ENCODE measurements at places on chromosomes 5 and 9.

- no peak for DNase-seq
Measured at GRCh38 chr9:27925815-27926214, 352.5 kb upstream of the C9orf72 start.

DNA sequence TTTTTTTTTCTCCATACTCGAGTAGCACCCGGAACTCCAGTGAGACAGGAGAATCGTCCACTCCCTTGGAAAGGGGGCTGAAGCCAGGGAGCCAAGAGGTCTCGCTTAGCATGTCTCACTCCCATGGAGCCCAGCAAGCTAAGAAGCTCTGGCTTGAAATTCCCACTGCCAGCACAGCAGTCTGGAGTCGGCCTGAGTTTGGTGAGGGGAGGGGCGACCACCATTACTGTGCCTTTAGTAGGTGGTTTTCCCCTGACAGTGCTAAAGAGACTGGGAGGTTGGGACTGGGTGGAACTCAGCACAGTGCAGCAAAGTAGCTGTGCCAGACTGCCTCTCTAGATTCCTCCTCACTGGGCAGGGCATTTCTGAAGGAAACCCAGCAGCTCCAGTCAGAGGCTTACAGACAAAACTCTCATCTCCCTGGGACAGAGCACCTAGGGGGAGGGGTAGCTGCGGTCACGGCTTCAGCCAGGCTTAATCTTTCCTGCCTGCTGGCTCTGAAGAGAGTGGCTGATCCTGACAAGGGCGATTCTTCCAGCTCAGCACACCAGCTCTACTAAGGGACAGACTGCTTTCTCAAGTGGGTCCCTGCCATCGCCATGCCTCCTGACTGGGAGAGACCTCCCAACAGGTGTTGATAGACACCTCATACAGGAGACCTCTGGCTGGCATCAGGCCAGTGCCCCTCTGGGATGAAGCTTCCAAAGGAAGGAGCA is 414.5 kb upstream of the ZNF608 start:
- no peak for DNase-seq

GRCh38 chr5:135395866-135396265 is 3.2 kb downstream of the MACROH2A1 start:
- no peak for DNase-seq

- DNase-seq = no peak
Measured at GRCh38 chr9:123940721-123941523, 11.0 kb upstream of the DENND1A start.

DNA sequence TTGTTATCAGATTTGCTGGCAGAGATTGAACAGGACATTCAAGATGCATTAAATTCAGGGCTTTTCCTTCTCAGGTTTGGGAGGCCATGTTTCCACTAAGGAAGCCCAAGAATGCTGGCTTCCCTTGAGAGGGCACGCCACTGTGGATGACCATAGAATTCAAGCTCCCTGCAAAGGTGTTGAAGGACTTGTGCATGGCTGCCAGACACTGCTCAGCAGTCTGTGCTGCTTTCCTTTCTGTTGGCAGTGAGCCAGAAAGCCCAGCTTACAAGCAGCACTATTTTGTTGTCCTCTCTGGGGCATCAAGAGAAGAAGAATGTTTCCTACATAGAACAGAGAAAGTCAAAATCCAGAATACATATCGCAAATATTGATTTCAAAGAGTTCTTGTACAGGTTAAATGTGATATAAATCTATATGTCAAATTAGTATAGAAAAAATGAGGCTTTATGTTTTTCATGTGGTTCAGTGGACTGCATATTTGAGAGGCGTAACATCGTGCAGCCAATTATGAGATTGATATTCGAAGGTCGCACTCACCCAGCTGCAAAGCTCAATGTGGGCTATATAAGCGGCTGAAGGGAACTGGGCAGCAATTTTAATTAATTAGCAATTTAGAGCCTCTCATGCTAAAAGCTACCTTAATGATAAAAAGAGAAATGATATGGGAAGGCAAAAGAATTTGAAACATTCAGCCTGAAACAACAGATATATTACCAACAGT is 103.1 kb upstream of the ISL1 start:
- DNase-seq = no peak

- DNase-seq = no peak
Measured at GRCh38 chr5:102858221-102858620, 103.1 kb downstream of the PAM start.

GRCh38 chr5:141476132-141476911 is 556 bp downstream of the PCDHGC3 start:
- DNase-seq = no peak

DNA sequence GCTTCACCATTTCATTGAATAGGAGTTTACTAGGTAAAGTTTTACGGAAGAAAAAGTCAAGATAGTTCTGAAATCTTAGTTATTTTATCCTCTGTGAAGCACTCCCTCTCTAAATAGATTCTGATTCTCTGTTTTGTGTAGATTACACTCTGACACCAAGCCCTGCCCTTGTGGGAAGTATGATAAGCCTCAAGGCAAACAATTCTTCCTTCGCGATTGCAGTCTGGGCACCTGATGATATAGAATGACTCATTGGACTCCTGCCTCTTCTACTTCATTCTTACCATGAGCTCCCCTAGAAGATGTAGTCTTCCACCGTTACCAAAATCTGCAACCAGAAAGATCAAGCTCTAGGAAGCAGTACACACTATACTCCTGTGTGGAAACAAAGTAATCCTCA is 626.9 kb upstream of the PTGER4 start:
- DNase-seq = no peak

DNA sequence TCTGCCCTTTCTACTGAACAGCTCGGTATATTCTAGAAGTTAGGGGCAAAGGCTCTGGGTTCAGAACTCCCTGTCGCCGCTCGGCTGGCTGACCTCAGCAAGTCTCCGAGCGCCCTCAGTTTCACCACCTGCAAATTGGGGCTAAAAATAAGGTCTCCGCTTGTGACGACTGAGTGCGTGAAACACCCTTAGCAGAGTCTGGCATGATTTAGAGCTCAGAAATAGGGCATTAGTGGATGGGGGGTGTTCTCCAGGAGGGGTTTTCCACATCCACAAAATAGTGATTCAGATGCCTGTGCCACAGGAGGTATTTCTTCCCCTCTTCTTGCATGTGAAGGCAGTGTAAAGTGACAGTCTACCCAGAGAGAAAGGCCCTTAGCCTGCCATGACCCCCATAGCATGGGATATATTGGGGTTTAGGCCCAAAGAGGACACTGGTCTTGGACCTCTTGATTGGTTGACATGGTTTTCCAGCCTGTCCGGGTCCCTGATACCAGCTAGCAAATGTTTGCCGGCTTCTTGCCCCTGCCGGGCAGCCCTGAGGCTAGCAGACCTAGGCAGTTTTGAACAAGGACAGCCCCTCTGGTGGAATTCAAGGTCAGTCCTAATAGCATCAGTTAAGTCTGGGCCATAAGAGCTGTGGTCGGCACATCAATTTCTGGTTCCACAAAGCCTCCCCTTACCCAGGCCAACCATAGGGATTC is 1.4 kb downstream of the ERGIC1 start:
- DNase-seq = no peak

- DNase-seq = no peak
Measured at GRCh38 chr9:110650991-110651411, 17.6 kb upstream of the MUSK start.

DNA sequence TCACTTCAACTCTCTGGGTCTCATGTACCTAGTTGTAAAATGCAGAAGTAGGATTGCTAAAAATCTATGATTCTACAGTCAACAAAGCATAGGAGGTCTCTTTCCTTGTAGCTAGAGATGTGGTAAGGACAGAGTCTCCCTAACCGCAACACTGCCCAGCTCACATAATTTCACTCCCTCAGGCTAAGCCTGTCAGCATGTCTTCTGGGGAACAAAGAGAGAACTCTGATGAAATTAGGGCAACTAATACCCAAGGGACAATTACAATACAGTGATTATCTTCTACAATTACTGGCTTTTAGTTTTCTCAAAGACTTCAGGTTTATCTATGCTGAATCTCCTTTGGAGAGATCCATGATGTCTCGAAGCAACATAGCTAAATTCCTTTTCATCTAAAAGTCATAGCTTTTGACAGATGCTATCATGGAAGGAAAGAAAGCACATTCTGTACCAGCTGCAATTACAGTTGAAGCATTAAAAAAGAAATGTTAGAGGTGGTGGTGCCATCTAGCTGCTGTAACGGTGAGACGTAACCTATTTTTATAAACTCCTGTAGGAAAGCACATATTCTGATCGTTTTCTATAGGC is 141.1 kb upstream of the TARS1 start:
- DNase-seq = no peak

- no peak for DNase-seq
Measured at GRCh38 chr5:132905938-132906337, 32.5 kb downstream of the LEAP2 start.

DNA sequence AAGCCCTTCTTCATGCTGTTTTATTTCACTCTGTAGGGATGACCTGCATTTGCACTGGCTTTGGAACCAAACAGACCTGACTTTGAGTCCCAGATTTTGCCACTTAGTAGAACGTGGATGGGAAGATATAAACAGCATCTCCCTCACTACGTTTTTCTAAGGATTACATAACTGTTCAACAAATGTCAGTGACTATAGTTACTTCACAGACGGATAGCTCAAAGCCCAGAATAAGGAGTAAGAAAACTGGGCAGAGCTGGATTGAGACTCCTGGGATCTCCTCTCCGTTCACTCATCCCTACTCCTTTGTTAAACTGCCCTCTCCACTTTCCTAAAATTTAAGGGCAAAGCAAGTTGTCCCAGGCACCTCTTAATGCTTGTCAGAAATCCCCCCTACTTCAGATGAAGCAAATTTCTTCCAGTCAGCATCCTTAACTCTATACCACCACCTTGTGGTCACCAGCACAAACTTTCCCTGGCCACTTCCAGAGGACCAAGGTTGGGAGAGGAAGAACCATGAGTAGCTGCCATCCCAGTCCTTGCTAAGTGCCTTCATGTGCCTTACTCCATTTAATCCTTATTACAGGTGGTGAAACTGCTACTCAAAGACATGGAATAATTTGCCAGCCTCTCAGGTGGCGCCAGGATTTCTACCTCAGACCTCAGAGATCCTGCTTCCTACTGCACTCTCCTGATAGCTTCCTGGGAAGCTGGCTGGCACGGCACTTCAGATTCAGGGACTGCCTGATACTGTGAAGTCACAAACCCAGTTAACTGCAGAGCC is 38.4 kb downstream of the EGR1 start:
- no peak for DNase-seq

GRCh38 chr5:32020946-32021345 is 153.2 kb downstream of the GOLPH3 start:
- DNase-seq = no peak

DNA sequence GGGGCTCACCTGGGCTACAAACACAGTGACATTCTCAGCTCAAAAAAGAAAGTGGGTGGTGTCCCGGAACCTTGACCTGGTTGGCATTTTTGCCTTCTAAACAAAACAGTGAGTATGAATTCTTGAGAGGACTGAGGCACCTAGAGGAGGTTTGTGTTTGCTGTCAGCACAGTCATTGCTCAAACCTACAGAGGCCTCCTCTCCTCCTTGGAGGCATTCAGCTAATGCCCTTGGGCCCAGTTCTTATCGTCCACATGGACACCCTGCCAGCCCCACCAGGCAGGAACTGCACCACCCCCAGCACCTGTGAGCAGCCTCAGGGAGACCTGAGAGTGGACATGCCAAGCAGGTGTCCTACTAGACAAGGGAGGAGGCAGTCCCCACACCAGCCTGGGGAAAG is 156.7 kb downstream of the SYK start:
- no peak for DNase-seq

GRCh38 chr9:113573046-113573958 is 109.8 kb downstream of the RGS3 start:
- DNase-seq = no peak

DNA sequence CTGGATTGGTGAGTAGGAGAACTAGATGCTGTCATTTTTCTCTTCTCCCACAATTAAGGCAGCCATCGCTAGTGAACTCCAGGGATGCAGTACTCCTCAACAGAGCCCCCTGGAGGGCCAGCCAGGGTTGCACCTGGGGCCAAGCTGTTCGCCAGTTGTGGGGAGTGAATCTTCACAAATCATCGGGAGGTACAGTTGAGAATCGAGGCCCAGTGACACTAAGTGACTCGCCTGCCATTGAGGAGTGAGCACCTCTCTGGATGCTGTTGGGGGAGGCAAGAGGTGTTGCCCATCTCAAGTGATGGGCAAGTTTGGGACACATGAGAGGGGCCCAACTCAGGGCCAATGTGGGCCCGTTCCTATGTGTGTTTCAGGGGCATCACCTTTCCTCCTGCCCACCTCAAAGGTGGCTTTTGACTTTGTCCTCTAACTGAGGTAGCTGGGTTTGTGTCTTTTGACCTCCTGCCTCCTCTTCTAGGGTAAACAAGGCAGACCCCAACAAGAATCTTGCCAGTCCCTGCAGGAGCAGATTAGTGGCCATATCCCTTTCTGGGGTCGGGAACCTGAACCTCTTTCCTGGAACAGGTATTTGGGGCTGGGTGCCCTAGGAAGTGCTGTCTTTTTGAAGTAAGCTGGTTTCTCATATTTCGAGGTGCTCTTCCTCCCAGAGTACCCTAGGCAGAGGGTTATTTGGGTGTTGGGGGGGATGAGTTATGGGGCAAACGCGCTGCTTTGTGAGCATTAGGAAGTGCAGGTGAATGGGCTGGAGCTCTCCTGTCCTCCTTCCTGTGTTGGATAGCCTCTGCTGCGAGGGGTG is 181.2 kb downstream of the MACROH2A1 start:
- no peak for DNase-seq

DNA sequence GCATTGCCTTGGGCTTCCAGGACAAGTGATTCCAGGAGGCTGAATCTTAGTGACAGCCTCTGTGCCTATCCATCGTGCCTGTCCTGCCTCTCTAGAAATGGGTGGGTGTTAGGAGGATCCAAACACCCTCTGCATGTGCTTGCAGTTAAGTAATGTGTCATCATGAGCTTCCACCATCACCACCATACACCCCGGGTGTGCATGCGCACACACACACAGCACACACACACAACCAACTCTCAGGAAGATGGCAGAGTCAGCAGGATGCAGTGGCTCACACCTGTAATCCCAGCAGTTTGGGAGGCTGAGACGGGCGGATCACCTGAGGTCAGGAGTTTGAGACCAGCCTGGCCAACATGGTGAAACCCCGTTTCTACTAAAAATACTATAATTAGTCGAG is 22.8 kb upstream of the CERCAM start:
- DNase-seq = no peak

Data from activated naive CD4-positive, alpha-beta T cell (primary cell).